ENCODE measurements at places on chromosomes 12 and 14. TPM values are rescaled to one million over a fixed set of nuclear protein-coding genes. Genes with fewer than 3 reads are reported as not detected.

DNA sequence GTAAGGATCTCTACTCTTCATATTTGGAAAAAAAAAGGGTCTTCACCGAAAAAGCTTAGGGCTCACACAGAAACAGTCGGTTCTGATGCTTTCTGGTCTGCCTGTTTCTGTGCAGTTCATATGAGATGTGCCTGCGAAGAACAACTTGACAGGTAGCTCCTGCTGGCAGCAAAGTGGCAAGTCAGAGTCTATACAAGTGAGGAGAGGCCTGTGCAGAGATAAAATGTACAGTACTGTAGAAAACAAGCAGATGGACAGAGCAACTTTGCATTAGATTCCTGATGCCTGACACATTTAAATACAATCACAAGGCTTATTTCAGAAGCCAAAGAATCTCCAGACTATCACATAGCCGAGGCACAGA is 936.0 kb downstream of the DIO2 start:
- DNase-seq, result no peak

DNA sequence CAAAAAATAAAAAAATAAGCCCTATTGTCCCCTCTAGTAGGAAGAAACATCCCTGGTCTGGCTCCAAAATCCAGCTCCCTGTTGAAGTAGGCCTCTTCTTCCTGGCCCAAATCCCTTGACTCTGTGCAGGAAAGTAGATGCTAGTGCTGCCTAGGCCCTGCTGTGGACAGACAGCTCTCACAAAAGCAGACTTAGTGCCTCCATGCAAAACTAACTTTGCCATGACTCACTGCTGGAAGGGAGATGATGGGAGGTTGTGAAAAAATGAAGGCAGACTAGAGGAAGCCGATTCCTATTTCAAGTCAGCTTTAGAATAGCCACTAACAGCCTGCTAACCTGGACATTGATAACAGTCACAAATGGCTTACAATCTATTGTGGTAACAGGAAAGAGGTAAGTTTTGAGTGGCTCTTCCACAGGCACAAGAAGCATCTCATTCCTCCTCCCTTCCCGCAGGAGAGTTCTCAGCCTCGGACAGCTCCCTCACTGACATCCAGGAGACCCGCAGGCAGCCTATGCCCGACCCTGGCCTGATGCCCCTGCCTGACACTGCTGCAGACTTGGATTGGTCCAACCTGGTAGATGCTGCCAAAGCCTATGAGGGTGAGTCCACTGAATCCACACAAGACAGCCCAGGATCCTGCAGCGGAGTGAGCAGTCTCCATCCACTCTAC is 198.9 kb upstream of the RGS6 start:
- no peak for DNase-seq

- peak; percentile 82 for DNase-seq
Measured at GRCh38 chr12:57152639-57153038, 5.2 kb upstream of the LRP1-AS start.

Gene EIF2S3B
- 0.58 TPM for total RNA-seq

DNA sequence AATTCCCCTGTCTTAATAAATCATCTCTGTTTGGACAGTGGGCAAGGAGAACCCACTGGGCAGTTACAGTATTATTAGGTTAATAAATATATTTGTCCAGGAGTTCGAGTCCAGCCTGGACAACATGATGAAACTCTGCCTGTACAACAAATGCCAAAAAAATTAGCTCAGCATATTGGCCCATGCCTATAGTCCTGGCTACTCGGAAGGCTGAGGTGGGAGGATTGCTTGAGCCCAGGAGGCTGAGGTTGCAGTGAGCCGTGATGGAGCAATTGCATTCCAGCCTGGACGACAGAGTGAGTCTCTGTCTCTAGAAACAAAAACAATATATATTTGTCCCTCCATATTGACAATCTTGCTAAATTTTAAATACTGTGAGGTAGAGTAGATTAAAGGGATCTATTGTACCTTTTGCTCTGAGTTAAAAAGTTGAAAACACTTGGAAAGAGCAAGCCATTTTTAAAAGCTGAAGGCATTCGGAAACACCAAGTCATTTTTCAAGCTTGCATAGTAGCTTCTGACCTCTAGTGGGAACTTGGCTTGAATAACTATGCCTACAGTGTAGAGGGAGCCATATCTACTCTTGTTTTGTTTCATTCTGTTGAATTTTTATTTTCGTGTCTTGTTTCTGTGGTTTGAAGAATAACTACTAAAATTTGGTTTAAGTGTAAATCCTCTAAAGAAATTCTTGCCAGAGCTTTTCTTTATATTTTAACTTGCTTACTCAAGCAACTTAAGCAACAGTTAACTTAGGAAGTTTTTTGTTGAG is 14.6 kb upstream of the EEA1 start:
- no peak for DNase-seq
